ENCODE measurements at places on chromosomes 2 and 18.

GRCh38 chr2:4914551-4914950 lies 777.6 kb upstream of the SOX11 start:
- DNase-seq: no peak

DNA sequence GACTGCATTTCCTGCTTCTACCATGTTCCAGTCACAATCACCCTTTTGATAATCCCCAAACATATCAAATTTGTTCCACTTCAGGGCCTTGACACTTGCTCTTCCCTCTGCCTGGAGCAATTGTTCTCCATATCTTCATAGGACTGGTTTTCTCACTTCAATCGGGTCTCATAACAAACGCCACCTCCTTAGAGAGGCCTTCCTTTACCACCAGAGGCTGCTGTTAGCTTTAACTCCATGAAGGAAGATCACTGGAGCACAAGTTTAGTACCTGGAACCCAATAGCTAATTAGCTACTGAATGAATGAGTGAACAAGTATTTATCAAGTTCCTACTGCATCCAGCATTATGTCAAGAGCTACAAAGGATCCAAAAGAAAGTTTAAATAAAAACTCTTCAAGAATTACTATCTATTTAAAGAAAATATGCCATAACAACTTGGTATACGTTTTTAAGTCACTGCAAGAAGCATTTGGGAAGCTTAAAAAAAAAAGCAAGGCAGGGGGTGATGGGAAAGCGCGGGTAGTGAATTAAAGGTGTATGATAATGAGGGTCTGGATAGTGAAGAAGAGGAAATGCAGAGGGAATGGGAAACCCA lies 58.8 kb downstream of the BAZ2B start:
- no peak for DNase-seq

DNA sequence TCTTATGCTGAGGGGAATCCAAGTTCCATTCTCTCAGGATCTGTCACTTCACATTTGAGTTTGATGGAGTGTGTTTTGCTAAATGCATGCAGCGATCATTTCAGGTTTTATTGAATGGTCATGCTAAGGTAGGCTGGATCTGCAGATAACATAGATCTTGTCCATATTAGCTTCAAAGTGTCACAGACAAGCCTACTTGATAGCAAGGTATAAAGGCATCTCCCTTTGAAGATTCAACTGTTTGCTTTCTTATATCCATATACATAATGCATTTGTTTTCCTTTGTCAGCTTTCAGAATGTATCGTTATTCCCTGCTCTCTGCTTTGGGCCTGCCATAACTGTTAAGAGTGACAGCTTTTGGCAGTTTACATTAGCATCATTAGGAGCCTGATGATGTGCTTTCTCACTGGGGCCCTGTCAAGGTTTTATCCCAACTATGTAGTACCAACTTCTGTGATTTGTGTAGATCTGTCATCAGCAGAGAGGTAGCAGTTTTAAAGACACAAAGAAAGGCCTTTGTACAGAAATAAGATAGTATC lies 604.3 kb upstream of the CDH7 start:
- DNase-seq: no peak

DNA sequence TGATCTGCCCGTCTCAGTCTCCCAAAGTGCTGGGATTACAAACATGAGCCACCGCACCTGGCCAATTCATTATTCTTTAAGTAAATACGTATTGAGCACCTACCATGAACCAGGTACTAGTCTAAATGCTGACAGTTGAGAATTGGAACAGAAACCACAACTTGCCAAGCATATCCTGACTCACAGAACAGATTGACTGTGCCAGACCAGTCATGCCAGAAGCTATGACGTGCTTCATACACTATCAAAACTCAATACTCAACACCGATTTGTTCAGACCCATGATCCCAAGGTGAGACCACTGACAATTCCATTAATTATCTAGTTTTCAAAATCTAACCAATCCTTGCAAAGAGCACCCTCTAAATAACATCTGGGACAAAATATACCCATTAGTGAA lies 148.6 kb downstream of the B3GNT2 start:
- no peak for DNase-seq
